ENCODE measurements at places on chromosomes 1 and 21. TPM values are rescaled to one million over a fixed set of nuclear protein-coding genes. Genes with fewer than 3 reads are reported as not detected.

RBM11 gene
- 0.07 TPM for total RNA-seq

ACOT11 gene
- total RNA-seq = 2.5 TPM

ZYG11A gene
- 2.6 TPM for total RNA-seq

DMBX1 gene
- 0.49 TPM for total RNA-seq

RAB13 gene
- total RNA-seq = 134 TPM

IFNLR1 gene
- 1.1 TPM for total RNA-seq

NPR1 gene
- 2.6 TPM for total RNA-seq

IGSF5 gene
- total RNA-seq = not detected

LRRC7 gene
- not detected for total RNA-seq

TGFBR3 gene
- 7.0 TPM for total RNA-seq

TP73 gene
- total RNA-seq = 0.90 TPM

C1QA gene
- total RNA-seq = not detected

SPRR3 gene
- not detected for total RNA-seq

DNAJC6 gene
- 7.2 TPM for total RNA-seq

CNTN2 gene
- 0.02 TPM for total RNA-seq

MATN1 gene
- 0.02 TPM for total RNA-seq

C1QB gene
- total RNA-seq = not detected

SPRR2A gene
- not detected for total RNA-seq

AMY1C gene
- not detected for total RNA-seq

IFI44L gene
- total RNA-seq = 0.28 TPM

MX2 gene
- 0.03 TPM for total RNA-seq

GFI1 gene
- 0.29 TPM for total RNA-seq

RIMS3 gene
- total RNA-seq = 1.3 TPM

CD101 gene
- total RNA-seq = 0.22 TPM

ARHGAP30 gene
- total RNA-seq = 0.09 TPM

LELP1 gene
- not detected for total RNA-seq

SPRR2F gene
- not detected for total RNA-seq

SPRR1A gene
- total RNA-seq = not detected

GJA4 gene
- not detected for total RNA-seq

SLC30A1 gene
- total RNA-seq = 20.0 TPM

ZNF669 gene
- 3.8 TPM for total RNA-seq

TRIM63 gene
- total RNA-seq = 2.3 TPM

FMOD gene
- total RNA-seq = not detected

Measured in A549 treated with AZD2906 at 1 μM for 4 hours (cell line).